Stimulated activated CD4-positive, alpha-beta T cell treated with anti-CD3 and anti-CD28 coated beads, Interleukin-1b, Interleukin-23, amount 100 ng/mL, for 48 hours (primary cell): ENCODE measurements at places on chromosomes 6 and 20.

- no peak for DNase-seq
Measured at GRCh38 chr20:15924556-15924955, 648.7 kb downstream of the KIF16B start.

DNA sequence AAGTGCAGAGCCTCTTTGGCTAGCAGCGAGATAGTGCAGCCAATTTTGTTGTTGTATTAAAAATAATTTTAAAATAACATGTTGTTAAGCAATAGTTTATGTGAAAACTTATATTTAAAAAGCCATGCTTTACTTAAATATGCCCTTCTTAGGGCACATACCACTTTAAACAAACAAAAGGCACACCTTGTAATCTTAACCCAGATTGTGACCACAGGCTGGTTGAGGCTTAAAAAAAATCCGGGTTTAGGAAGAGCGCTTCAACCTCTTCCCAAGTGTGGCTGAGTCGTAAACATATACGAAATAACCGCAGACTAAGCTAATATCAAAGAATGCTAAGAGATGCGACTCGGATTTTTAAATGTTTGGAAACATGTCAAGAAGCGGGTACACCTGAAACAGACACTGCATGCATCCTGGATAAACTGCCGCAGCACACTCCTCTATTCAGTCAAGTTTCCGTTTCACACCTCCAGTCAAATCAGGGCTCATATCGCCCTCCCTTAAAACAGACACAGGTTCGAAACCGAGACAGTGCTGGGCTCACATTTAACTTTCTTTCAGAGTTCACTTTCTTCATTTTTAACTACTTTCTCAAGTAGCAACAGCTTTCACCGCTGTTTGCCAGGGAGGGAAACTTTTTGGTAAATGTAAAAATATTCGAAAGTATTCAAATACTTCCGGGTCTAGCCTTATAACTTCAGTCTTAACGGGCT is 1.5 kb downstream of the DEK start:
- peak; percentile 55 for DNase-seq

DNA sequence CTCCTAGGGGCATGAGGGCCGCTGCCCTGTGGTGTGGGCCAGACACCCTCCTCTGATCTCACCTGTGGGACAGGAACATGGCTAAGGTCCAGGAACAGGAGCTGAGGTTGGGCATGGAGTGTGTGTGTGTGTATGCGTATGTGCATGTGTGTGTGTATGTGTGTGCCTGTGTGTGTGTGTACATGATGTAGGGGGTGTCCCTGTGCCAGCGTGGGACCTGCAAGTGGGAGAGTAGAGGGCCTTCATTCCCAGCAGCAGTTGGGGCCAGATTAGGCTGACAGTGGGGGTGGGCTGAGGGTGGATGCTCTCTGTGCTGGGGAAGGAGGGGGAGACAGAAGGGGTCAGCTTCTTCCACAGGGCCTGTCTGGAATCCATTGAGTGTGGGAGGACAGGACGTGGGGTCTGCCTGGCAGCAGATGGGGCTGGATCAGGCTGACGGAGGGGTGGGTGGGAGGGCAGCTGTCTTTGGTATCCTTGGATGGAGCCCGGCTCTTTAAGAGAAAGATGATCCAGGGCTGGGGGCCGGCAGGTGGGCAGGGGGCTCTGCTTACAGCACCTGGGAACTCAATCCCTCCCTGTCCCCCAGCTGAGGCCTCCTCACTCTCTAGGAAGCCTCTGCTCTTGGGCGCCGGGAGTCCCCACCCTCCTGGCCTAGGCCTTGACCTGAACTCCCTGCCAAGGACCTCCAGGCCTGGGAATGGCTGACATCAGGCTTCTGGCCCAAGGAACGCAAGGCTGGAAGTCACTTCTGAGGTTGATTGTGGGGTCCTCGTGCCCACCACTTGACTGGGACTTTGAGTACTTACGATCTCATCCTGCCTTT is 44.0 kb downstream of the SPDEF start:
- DNase-seq = no peak

DNA sequence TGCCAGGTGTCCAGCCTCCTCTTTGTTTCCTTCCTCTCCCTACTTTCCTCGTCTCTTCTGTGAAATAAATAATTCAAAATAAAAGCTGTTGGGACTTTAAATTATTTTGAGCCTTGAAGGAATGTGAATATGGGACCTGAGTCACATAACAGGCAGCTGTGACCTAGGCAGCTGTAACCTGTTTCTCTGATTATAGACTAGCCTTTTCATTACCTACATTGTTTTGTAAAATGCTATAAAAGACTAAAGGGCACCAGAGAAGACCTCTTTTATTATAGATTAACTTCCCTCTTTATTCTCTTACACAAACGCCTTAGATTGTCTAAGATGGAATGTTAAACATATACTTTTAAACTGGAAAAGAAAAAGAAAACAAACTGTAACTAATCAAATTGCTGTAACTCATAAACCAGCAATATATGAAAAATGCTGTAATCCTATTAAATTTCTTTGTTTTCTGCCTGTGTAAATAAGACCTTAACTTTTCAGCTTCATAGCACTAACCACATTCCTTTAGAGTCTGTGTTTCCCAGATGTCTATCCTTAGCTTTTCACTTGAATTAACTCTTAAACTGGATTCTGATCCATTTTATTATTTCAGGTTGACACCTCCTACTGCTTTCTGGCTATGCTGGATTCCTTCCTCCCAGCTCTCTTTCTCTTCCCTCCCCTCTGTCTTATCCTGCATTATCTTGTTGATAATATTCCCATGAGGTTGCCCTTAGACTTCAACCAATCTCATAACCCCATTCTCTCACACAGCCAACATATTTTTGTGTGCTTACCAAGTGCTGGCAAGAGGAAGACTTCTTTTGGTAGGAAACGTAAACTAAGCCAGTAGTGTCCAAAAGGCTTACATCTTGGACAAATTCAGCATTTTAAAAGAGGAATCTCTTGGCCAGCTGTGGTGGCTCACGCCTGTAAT is 69.2 kb downstream of the TPD52L1 start:
- DNase-seq = no peak

- DNase-seq = no peak
Measured at GRCh38 chr6:96089173-96089572, 73.4 kb downstream of the FUT9 start.

- DNase-seq = no peak
Measured at GRCh38 chr20:63133481-63134091, 82.3 kb downstream of the YTHDF1 start.

DNA sequence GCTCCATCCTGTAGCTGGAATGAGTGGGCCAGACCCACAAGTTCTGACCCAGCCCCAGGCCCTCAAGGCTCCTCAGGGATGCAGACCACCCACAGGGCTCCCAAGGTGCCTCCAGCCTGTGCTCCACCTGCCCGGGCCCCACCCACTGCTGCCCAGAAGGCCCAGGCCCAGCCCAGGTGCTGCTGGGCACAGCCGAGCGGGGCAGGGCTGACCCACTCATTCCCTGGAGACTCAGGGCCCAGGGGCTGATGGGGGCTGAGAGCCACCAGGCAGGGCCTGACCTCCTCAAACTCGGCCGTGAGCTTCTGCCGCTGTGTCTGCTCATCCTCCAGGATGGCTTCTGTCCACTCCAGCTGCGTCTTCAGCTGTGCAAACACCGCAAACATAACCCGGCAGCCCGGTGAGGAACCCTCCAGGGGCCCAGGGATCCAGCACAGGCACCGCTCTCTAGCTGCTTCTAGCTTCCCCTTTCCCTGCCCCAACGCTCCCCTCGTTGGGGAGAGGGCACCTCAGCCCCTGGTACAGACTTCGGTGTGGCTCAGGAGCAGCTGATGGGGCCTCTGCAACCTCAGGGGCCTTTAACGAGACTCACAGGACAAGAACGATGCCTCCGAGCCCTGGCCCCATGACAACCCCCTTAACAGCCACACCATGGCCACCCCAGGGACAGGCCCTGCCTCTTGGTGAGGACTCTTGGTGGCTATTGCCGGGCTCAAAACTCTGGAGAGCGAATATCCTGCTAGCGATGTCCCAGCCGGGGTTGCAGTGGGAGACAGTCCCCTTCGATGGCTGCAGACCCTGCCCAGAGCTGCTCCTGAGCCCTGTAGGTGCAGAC is 46.0 kb downstream of the DSTN start:
- DNase-seq = no peak

DNA sequence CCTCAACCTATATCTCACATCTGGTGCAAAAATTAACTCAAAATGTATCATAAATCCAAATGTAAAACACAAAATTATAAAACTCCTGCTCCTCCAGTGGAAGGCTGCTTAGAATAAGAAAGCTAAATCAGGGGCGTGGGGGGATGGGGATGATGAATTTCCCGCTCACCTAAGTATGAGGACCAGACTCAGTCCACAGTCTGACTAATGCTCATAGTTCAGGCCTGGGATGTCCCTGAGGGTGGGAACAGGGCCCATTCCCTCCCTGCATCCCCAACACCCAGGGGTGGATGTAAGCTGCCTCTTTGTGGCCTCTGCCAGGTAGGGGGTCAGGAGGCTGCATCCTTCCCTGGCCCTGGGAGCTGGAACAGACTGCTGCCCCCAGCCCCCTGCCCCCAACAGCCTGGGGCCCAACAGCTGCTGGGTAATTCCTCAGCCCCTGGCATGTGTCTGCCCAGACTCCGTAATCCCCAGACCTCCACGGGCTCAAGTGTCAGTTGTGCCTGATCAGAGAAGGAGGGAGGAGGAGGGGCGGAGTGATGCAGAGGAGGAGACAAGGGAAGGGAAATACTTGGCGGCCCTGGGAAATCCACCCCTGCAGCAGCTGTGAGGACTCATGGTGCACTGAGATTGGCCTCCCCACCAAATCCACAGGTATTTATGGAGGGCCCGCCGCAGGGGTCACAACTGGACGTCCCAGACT is 224.5 kb downstream of the PREX1 start:
- no peak for DNase-seq
